ENCODE measurements at places on chromosomes 5 and 9.
A peak's percentile ranks its signal among the peaks of the same experiment; 100 is the strongest.

DNA sequence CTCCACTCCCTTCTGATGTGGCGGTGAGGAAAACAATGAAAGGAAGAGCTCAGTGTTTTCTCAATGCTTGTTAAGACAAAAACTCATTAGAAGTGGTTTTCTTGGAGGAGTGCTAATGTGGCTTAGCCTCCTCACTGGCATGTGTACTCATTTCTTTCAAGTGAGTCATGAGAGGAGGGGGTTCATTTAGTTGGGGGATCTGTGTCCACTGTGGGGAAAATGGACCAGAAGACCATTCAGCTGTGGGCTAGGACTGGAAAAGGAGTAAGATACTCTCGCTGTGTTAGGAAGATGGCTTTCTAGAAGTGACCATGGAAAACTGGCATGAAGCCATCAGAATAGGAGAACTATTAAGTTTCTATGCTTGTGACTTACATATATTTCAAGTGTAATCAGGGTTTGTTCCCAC lies 23.5 kb downstream of the KLF9 start:
- DNase-seq: no peak

GRCh38 chr9:28929433-28929832 lies 1356.2 kb upstream of the C9orf72 start:
- DNase-seq: no peak

DNA sequence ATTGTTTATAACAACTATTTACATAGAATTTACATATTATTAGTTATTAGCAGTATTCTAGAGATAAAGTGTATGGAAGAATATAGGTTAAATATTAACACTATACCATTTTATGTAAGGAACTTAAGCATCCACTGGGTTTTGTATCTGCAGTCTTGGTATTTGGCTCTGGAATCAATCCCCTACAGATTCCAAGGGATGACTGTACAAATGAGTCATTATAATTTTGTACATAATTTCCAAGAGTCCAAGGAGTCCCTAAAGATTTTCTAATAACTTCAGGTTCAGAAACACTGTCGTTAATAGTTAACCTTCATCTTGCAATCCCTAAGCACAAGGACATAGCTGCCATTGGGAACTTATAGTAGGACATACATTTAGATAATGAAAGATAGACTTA lies 254.8 kb upstream of the PDE4D start:
- no peak for DNase-seq

DNA sequence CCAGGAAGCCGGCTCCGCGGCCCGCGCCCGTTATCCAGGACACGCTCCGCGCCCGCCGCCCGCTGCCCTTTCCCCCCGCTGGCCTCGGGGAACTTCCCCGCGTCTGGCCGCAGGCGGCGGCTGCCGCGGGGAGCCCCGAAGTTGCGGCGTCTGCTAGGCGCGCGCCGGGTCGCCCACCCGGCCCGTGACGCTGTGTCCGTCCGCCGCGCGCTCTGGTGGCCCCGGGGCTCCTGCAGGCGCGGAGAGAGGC lies 621 bp upstream of the GCNT4 start:
- peak; percentile 49 for DNase-seq

DNA sequence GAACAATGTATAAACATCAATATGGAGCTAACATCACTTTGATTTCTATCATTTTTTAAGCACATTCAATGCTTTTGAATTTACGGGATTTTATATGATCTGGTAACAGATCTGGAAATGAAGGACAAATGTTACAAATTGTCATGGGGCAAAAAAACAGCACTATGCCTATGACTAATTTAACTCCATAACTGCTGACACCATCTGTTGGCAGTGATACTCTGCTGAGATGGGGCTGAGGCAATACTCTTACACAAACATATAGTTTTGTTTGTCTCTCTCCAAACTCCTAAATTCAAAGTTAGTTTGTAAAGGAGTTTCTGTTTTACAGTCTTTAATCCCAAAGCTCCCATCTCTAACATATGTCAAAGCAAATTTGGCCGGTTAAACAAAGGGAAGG lies 132.5 kb upstream of the FER start:
- no peak for DNase-seq

- no peak for DNase-seq
Observed at GRCh38 chr9:120524863-120525262, 55.1 kb downstream of the CDK5RAP2 start.

DNA sequence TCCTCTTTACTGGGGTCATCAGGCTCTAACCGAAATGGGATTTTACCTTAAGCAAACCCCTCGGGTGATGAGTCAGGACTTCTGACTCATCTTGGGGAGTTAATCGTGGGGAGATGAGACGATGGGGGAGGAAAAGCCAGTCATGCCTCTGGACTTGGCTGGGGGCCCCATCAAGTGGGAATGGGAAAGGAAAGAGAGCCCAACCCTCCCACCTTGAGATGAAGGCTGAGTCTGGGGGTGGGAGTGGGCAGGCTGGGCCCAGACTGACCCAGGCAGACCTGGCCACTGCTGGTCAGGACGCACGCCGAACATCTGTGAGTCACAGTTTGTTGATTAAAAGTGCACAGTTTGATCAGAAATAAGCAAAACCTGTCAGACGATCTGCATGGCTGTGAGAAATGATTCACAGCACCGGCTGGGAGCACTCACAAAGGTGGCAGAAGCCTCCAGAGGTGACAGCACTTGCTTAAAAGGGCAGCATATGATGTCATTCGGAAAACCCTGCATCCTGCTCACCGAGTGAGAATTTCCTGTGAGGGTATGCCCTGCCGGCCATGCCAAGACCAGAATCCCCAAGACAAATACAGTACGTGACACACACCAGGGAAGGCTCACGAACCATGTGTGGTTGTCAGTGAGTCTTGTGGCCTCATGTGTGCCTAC lies 50.0 kb upstream of the SLC25A51 start:
- DNase-seq: peak; percentile 15

DNA sequence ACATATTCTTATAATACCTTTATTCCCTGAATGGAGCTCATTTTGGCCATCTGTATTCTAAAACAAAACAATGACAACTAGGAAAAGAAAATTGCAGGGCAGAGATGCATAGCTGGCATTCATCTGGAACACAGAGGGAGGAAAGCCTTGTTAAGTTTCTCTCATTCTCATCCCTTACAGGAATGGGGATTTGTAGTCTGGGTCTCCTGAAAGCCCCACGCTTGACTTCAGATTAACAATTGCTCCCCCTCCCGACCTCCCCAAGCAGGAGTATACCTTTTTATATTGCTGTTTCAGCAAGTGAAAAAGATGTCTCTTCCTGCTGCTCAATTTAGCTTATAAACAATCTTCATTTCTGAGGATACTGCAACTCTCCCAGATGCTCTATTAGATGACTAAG lies 812.1 kb downstream of the EFNA5 start:
- DNase-seq: no peak

DNA sequence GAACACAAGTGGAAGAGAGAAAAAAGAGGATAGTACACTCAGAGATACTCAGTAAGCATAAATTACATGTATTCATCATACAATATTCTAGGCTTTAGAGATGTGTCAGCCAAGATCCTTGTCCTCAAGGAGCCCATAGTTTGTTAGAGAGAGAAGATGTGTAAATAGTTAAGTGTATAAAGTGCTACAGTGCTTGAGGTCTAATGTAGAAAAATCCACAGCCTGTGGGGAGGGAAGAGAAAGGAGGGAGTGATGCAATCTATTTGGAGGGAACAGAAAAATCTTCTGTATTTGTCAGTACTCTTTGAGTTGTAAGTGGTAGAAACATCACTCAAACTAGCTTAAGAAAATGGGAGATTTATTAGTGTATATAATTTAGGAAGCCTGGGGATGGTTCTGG lies 81.9 kb downstream of the PALM2AKAP2 start:
- DNase-seq: no peak

DNA sequence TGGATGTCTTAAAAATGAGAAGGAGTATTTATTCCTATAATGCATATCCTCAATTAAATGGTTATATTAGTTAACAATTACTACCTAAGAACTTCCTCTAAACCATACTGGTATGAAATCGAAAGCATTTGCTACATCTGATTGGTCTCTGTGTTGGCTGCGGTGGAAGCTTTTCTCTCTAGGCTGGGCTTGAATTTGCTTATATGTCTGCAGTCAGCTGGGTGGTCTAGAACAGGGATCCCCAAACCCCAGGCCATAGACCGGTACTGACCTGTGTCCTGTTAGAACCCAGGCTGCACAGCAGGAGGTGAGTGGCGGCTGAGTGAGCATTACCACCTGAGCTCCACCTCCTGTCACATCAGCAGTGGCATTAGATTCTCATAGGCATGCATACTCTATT lies 112.3 kb downstream of the TLE4 start:
- no peak for DNase-seq

DNA sequence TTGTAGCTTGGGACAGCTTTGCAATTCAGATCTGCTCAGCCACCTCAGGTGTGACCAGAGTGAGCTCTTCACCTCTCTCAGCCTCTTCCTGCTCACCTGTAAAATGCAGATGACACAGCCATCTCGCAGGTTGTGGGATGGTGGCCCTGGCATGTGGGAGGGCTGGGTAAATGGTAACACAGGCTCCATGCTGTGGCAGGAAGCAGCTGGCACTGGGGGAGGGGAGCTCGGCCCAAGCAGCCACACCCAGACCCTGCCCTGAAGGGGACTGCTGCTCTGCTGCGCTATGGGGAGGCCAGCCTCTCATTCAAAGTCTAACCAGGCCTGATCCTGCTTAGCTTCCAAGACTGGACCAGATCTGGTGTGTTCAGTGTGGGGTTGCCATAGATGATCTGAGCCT lies 24.1 kb downstream of the PHF2 start:
- DNase-seq: no peak

- peak; percentile 65 for DNase-seq
Observed at GRCh38 chr5:119274767-119275130, 81.1 kb upstream of the TNFAIP8 start.

GRCh38 chr5:108561416-108562204 lies 179.7 kb upstream of the FBXL17 start:
- DNase-seq: no peak

- no peak for DNase-seq
Observed at GRCh38 chr5:113608113-113608596, 94.7 kb downstream of the YTHDC2 start.

Data from CD4-positive, alpha-beta T cell treated with Interleukin-12 subunit alpha and Interleukin-12 subunit beta, for 1 hour (primary cell).